ENCODE measurements at places on chromosomes 13 and 19.

GRCh38 chr19:54653181-54653809, 9.5 kb upstream of the LILRB4 start:
- peak; percentile 1 for DNase-seq

DNA sequence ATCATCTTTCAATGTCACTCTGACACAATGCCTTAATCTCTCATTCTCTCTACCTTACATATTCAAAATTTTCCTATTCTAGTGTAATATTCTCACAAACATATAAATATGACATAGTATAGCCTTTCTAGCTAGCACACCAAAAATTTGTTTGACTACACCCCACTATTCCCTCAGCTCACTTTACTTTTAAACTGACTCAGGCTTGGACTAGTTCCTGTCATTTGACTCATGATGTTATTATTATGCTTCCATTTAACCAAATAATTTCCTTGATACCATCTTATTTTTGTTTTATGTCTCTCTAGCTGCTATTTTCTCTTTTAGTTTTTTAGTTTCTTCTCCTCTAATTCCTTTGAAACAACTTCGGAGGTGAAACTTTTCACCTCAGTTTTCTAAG, 1745.6 kb upstream of the PCDH20 start:
- no peak for DNase-seq

DNA sequence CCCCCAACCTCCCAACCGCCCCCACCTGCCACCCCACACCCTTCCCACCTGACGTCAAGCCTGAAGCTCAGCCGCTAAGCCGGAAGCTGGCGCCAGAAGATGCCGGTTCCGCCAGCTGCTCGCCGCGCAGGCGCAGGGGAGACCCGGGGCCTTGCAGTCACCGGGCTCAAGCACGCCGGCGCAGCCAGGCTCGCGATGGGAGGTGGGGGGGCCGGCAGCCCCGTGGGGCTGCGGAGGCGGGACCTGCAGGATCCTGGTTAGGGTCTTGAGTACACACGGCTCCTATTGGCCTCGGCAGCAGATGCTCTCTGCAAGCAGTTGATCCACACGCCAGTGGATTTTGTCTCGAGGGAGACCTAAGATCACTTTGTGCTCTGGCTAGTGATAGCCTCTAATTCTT, at the start of gene LIG4:
TSS of gene LIG4 (minus strand) at position 101 of the 400 bp plus-strand sequence. CDS start 4,268 bp downstream, outside the sequence.
- DNase-seq = peak; percentile 96

DNA sequence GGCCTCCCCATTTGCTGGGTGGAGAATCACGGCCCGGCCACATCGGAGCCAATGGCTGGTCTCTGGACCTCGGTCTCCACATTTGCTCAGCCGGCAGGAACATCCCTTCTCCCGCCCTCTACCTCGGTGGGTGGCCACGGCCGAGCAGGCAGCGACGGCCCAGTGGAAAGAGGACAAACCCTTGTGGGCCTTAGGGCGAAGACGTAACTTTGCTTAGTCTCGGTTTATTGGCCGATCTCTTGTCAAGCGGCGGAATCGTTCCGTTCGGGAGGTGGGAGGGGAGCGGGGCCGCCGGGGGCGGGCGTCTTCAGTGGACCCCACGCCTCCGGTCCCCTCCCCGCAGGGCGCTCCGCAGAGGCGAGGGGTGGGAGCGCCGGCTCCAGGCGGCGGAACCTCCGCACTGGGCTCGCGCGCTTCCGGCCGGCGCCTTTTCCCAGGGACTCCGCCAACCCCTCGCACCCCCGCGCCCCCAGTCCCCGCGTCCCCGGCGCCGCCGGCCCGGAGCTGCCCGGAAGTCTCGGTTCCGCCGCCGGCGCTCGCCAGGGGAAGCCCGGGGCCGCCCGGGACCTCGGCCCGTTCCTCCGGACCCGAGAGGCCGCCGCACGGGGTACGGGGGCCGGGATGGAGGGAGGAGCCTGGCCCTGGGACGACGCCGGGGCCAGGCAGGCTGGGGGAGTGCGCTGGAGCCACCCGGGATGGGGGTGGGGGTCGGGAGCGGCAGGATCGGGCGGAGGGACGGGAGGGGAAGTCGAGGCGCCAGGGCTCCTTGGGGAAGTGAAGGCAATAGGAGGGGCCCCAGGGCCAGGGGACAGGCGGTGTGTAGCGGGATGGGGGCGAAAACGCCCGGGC, at the start of gene ZNF580:
TSS of gene ZNF580 (plus strand) at position 426 of the 849 bp plus-strand sequence. CDS start 1,507 bp downstream, outside the sequence.
- DNase-seq = peak; percentile 55

GRCh38 chr19:56720281-56720680, 48.7 kb upstream of the ZNF835 start:
- peak; percentile 4 for DNase-seq

DNA sequence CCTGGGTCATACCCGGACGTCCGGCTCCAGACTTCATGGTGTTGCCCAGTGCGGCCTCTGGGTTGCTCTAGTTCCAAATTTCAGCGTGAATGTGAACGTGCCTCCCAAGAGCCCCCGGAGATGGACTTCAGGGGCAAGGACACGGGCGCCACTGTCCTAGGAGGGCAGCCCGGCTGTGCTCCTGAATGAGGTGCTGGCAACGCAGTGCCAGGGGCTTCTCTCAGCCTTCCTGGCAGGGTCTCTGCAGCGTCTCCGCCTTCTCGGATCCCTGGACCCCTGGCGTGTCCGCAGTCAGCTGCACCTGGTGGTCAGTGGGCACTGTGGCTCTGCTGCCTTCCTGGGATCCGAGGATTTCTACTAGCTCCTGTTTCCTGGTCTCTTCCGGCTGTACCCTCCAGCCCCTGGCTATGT, 101.7 kb upstream of the MCF2L start:
- no peak for DNase-seq

DNA sequence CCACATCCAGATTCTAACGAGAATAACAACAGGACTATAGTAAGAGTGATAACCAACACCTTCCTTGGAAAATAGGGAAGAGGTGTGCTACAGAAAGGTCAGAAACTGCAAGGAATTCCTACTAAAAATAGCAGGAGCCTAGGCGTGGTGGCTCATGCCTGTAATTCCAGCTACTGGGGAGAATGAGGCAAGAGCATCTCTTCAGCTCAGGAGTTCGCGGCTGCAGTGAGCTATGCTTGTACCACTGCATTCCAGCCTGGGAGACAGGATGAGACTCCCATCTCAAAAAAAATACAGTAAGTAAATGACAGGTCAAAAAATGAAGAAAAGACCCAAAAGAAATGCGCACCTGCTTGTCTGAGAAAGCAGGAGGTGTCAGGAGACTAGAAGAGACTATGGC, 101.5 kb upstream of the TSHZ3 start:
- no peak for DNase-seq

- no peak for DNase-seq
Measured at GRCh38 chr13:34777914-34778303, 164.2 kb upstream of the NBEA start.

DNA sequence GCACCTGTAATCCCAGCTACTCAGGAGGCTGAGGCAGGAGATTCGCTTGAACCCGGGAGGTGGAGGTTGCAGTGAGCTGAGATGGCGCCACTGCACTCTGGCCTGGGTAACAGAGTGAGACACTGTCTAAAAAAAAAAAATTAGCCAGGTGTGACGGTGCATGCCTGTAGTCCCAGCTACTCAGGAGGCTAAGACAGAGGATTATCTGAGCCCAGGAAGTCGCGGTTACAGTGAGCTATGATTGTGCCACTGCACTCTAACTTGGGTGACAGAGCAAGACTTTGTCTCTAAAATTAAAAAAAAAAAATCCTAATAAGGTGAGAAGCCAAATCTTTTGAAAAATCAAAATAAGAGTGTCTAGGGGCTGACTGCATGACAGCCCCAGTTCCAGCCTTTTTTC, 9.7 kb upstream of the CEBPA start:
- no peak for DNase-seq

DNA sequence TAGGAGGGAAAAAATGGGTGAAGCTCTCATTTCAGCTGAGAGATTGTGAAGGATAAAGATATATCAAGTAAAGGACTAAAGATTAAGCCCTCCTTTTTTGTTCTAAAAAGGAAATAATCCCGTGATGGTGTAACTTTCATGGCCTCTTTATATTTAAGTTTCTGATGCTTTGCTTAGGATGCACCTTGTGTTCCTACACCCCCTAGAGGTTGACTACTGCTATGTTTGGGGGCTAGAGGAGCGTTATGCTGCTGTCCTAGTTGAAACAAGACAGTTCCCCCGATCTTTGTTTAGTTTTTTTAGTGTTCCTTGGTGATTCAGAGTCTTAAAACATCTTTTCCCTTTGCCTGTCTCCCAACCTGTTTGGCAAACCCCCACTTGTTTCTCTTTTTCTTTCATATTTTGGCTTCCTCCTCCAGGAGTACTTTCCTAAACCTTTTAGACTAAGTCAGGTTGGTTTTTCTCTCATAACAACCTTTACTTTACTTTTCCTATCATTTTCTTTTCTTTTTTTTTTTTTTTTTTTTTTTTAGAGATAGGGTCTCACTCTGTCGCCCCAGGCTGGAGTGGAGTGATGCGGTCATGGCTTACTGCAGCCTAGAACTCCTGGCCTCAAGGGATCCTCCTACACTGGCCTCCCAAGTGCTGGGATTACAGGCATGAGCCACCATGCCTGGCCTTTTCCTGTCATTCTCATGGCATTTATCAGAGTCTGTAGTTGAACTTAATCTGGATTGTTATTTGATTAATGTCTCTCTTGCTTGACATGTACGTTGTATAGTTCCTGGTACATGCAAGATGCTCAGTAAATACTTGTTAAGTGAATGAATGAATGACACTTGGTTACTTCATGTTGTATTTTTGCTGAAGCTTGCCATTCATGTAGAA, 2.8 kb downstream of the UBA2 start:
- peak; percentile 10 for DNase-seq

GRCh38 chr19:32599736-32600157, 18.8 kb downstream of the PDCD5 start:
- peak; percentile 31 for DNase-seq

DNA sequence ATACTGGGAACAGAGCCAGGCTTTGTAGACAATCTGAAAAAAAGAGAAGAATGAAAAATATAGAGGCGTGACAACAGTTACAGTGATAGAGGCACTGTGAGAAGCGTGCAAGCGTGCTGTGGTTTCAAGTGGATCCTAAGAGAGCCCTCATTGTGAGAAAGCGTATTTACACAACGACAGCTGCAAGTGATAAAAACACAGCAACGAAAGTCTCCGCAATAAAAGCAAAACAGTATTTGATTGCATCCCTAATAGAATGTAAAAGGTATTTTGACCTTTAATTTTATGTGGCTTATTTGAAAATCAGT, 642.7 kb upstream of the ARGLU1 start:
- DNase-seq = peak; percentile 100

GRCh38 chr13:65959305-65959704, 1270.8 kb downstream of the PCDH9 start:
- no peak for DNase-seq

DNA sequence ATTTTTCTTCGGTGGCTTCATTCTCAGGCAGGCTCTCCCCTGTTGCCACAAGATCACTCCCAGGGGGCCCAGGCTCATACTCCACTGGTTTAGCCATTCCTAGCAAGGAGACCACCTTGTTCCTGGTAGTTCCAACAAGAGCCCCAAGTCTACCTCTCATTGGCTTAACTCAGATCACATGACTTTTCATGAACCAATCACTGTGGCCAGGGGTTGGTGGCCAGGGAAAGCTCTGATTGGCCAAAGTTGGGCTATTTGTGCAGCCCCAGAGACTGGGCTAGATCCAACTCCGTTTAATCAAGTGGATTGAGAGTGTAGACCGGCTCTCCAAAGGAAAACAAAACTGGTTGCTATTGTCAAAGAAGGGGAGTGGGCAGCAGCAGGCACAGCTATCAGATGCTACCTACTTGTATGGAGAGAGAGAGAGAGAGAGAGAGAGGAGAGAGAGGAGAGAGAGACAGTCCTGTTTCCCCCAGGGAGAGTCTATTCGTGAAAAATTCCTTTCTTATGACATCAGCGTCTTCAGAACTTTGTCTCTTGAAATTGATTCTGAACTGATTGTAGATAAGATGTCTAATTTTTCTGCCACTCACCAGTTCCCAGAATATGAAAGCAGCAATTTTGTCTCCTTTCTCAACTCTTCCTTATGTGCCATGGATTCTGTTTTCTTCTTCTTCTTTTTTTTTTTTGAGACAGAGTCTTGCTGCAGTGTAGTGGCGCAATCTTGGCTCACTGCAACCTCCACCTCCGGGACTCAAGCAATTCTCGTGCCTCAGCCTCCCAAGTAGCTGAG, 5.9 kb downstream of the CEACAM19 start:
- no peak for DNase-seq

DNA sequence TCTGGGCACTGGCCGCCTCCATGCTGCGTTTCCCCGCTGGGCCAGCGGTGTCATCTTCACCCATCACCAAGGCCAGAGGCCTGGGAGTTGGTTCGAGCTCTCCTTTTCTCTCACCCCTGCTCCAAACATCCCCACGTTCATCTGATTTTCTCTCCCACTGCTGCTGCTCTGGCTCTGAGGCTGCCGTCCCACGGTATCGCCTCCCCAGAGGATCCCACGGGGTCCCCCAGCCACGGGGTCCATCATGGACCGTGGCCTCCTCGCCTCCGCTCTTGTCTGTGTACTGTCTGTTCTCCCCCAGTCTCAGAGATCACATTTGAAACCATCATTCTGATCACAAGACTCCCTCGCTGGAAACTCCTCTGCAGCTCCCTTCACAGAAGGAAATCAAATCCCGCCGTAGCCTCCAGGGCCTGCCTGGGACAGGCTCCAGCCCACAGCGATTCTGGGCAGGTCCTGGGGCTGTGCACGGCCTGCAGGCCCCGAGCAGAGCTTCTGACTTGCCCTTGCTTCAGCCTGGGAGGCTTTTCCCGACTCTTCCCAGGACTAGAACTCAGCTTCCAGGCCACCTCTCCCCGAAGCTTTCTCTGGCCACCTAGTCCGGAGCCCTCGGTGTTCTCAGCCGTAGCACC, 64.2 kb downstream of the SOX1 start:
- DNase-seq = no peak

- no peak for DNase-seq
Measured at GRCh38 chr13:45332036-45332830, 8.8 kb downstream of the TPT1 start.

GRCh38 chr13:113800576-113800926, 41.5 kb downstream of the TMEM255B start:
- DNase-seq = no peak

- no peak for DNase-seq
Measured at GRCh38 chr13:66972659-66973058, 257.5 kb downstream of the PCDH9 start.

- DNase-seq = no peak
Measured at GRCh38 chr19:33191501-33191900, 2.6 kb upstream of the LRP3 start.

GRCh38 chr19:45382426-45382825, 12.1 kb upstream of the ERCC2 start:
- no peak for DNase-seq

GRCh38 chr19:48713041-48713863, 6.3 kb downstream of the MAMSTR start:
- DNase-seq = no peak

DNA sequence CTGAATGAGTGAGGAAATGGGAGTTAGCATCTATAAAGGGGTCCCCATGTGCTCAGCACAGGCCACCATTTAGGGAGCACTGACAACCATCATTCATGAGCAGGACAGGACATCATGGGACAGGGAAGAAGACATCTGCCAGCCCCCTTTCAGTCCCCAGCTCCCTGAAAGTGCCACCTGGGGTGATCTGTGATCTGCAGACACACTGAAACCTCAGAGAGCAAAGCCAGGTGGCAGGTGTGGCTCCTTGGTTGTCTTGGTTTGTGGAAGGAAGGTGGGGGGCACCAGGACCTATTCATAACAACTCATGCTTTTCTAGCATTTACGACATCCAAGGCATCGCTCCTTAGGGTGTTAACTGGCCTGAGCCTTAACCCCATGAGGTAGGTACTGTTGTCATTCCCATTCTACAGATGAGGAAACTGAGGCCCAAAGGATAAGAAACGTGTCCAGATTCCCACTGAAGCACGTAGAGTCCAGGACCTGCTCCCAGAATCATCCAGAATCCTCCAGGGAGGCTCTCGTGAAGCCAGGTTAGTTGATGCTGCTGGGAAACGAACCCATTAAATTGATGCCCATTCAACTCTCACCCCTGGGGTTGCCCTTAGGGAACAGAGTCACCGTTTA, 5.8 kb downstream of the KDELR1 start:
- no peak for DNase-seq
